ENCODE measurements at places on chromosomes 12 and 14.

DNA sequence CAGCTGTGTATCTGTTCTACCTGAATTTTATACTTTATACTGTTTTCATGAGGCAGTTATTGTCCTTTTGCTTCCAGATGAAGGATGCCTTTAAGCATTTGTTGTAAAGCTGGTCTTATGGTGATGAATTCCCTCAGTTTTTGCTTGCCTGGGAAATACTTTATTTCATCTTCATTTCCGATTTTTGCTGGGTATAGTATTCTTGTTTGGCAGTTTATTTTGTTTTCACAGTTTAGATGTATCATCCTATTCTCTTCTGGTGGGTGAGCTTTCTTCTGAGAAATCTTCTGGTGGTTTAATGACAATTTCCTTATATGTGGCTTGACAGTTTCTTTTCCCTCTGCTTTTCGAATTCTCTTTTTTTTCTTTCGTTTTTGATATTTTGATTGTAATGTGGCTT, 188.1 kb downstream of the NUBPL start:
- DNase-seq: no peak

GRCh38 chr14:104334424-104335161, 196.2 kb downstream of the KIF26A start:
- no peak for DNase-seq

DNA sequence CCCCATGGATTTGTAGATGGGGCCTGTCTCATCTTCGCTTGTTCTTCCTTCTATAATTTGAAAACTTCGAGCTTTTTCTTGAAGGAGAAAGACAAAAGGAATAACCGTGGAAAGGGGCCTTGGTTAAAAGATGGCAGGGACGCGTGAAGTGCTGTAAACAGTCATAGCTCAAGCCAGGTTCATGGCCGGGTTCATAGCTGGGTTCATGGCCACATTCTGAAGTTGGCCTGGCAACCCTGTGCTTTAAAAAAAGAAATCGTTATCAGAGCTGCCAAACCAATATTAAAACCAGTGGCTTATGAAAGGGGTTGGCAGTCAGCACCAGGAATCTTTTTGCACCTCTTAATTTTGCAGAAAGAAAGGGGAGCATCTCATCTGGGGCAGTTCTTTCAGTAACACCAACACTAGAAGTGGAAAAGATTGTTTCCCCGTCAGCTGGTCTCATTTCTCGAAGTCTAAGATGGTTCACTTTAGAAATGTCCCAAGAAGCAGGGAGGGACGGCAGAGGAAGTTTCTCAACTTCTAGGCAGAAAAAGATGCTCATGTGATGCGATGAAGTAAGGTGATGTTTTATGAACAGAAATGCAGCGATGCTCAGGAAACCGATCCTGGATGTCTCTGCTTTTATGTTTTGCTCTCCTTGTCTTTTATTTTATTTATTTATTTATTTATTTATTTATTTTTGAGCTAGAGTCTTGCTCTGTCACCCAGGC, 193.1 kb upstream of the TBX3 start:
- no peak for DNase-seq

GRCh38 chr12:58167622-58168021, 226.3 kb downstream of the ATP23 start:
- no peak for DNase-seq

DNA sequence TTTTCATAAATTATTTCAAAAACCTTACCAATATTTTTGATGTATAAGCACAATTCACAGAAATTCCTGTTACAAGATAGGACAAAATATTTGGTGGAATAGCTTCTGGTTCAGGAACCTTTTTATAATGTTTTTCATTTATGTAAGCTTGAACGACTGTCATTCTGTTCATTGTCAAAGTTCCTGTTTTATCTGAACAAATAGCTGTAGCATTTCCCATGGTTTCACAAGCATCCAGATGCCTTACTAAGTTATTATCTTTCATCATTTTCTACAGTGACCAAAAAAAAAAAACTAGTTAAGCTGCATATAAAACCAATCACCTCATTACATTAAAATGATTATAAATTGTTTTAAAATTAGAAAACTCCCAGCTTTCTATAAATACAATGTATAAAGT, 87.1 kb downstream of the ATP2B1 start:
- DNase-seq: no peak

All from activated CD8-positive, alpha-beta memory T cell treated with anti-CD3 and anti-CD28 coated beads for 1 hour (primary cell).